ENCODE measurements at places on chromosomes 6 and 20. TPM values are rescaled to one million over a fixed set of nuclear protein-coding genes. Genes with fewer than 3 reads are reported as not detected.

The ZFP57 gene
- 0.91 TPM for polyA plus RNA-seq

The TP53RK gene
- polyA plus RNA-seq = 20.9 TPM

The PI3 gene
- 0.94 TPM for polyA plus RNA-seq

DNA sequence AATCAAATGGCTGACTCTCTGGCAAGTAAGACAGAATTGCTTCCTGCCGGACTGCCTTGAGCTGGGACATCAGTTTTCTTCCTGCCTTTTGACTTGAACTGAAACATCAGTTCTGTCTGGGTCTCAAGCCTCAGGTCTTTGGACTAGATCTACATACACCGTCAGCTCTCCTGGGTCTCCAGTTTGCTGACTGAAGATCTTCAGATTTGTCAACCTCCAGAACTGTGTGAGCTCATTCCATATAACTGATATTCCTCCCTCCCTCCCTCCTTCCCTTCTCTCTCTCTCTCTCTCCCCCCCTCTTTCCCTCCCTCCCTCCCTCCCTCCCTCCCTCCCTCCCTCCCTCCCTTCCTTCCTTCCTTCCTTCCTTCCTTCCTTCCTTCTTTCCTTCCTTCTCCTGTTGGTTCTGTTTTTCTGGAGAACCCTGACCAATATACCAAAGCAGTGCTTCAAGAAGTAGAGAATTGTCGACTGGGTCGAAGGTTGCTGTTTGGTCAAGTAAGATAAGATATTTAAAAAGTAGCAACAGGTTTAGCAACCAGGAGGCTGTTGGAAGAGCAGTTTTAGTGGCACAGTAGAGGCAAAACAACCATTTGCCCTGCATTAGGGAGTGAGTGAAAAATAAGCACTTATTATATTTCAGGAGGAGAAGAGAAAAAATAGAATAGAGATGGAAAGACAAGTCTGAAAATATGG lies 33.1 kb upstream of the CMTR1 start:
- DNase-seq = no peak

GRCh38 chr6:24394780-24395437 lies 7.8 kb upstream of the MRS2 start:
- no peak for DNase-seq

DNA sequence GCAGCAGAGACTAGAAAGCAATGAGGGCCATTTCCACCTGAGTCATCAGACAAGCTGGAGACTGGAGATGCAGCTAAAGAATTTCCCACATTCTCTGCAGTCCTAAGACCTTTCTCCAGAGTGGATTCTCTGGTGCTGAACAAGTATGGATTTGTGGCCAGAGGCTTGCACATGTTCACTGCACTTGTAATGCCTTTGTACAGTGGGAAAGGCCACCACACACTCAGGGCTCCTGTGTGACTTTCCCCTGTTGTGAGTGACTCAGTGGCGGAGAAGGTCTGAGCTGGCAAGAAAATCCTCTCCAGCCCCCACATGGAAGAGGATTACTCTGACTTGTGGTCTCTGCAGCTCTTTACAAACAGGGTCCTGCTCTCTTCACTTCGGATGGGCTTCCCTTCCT lies 192.3 kb downstream of the C6orf118 start:
- DNase-seq = no peak

DNA sequence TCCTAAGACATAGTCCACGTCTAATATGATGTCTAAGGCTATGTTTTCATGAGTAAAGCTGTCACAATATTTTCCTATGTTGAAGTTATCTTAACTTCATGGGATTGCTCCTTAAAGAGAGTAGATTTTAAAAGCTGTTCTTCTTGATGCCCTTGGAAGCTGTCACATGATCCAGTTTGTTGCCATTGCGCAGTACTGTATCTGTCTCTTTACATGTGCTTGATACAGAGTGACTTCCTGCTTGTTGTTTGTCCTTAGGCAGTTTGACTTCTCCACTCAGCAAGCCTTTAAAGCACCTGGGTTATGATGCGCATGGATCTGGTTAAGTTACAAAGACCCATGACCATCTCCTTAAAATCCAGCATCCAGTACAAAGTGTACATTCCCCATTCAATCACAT lies 85.4 kb downstream of the CDYL start:
- no peak for DNase-seq

GRCh38 chr20:34299556-34300255 lies 3.4 kb downstream of the AHCY start:
- no peak for DNase-seq

- DNase-seq = no peak
These were observed 180.4 kb downstream of the DHX35 start for GRCh38 chr20:39142407-39143096.

DNA sequence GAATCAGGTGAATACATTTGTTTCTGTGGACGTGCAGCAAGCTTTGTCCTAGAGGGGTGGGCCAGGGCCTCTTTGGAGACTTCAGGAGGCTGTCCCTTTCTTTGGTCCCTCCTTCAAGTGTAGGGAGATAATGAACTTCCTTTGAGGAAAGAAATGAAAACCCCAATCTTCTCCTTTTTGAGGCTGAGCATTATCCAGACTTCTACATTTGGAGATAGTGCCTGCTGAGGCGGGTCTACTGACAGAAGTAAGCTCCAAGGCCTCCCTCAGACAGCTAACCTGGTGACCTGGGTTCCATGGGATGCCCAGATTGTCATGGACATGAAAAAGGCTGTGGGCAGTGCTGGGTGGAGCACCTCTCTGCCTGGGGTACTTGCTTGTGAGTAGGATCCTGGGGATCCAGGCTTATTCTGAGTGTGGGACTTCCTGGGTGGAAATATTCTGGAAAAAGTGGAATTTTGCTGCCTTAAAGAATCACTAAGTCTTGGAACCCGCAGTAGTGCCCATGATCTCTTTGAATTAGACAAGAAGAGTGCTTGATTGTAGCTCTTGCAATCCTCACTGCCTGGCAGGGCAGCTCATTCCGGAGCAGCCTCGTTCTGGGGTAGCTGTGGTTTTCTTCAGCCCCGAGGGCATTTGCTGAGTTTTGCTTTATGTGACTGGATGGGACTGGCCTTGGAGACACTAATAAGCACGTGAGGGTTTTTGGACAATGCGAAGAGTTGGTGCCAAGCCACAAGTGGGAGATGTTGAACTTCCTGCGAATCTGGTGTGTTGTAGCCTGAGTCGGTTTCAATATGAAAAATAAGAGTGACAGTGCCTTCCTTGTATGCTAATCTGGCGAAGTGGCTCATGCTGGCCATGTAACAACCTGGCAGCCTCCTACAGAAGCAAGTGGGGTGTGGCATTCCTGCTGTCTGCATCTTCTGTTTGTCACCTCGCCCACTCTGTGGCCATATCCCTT lies 28.1 kb downstream of the SNRNP48 start:
- DNase-seq = peak; percentile 70

Measured in testis (tissue), 5 donors.